ENCODE measurements at places on chromosomes 2 and 18.

- DNase-seq, result no peak
Observed at GRCh38 chr2:26627350-26628105, 13.6 kb downstream of the CIB4 start.

- DNase-seq, result no peak
Observed at GRCh38 chr2:207334624-207335371, 169.1 kb upstream of the KLF7 start.

DNA sequence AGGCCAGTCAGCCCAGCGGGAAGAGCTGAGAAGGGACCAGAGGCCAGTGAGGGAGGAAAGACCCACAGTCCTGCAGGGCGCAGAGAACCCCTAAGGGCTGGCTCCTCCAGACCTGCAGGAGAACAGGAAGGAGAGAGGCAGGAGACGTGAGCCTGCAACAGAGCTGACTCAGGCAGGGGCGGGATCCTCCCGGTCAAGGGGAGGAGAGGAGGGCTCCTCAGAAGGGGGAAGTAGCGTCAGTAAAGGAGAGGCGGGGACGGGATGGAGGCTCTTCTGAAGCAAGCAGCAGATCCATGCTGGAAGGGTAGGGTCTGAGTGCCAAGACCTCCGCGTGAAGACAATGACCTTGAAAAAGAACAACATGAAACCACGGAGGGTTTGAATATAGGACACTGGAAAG is 50.8 kb downstream of the TRABD2A start:
- DNase-seq, result no peak

- DNase-seq, result no peak
Observed at GRCh38 chr2:15728245-15728938, 136.7 kb downstream of the DDX1 start.

- DNase-seq, result no peak
Observed at GRCh38 chr2:29573147-29573546, 348.2 kb downstream of the ALK start.

DNA sequence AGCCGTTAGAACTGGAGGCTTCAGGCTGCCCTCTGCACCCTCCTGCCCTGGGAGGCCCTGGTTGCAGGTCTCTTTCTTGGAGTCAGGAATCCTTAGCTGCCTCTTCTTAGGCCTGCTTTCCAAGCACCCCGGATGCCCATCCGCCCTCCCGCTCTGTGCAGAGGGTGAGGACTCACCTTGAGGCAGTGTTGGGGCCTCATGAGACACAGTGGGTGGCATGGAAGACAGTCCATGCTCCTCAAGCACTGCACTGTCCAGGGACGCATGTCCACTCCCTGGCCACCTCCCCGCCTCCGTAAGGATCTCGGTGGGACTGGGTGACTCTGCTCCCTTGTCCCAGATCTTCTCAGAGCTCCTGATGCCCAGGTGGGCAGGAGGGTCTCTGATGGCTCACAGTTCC is 5.7 kb upstream of the TRAF3IP1 start:
- no peak for DNase-seq

- DNase-seq, result no peak
Observed at GRCh38 chr2:128437204-128437565, 118.5 kb upstream of the HS6ST1 start.

DNA sequence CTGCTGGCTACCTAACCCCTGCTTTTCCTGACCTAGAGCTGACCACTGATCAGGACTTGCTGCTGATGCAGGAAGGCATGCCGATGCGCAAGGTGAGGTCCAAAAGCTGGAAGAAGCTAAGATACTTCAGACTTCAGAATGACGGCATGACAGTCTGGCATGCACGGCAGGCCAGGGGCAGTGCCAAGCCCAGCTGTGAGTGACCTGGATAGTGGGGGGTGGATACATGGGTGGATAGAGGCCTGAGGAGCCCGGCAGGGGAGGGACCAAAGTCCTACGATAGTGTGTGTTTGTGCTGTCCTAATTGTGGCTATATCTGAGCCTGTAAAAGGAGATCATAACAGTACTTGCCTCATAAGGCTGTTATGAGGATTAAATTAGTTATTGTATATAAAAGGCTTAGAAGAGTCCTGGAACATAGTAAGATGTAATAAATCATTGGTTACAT is 8.2 kb downstream of the PLCD4 start:
- no peak for DNase-seq

DNA sequence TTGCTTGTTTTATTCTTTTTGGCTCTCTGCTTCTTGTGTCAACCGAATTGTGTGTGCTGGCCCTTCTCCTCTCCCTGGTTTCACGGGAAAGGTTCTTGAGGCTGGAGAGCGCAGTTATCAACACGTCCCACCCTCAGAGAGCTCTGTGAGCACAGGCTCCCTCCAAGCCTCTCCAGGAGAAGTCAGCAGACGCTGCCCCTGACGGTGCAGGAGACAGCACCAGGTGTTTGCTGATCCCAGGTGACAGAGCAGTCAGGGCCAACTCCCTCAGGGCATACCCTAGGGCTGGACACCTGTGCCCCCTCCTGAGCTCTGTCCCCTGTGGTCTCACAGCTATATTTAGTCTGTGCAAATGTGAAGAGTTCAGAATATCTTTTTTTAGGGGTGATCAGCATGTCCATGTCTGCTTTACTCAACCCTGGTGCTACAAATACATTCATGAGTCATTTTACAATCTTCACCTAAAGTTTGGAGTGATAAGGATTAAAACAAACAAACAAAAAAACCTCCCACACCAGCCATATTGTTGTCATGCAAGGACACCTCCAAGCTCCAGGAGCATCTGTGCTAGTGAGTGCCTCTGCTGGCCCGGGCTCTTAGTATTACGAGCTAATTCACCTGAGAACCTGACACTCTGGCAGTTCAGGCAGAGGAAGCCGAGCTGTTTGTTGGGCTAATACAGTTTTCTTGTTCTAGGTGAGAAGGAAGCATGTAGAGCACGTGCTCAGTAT is 65.9 kb upstream of the TMEM200C start:
- peak; percentile 48 for DNase-seq

- no peak for DNase-seq
Observed at GRCh38 chr2:217806482-217806765, 196.4 kb downstream of the TNS1 start.
